Activated gamma-delta T cell (primary cell): ENCODE measurements at places on chromosomes 5 and 9.

GRCh38 chr5:120052916-120053828 lies 410.9 kb upstream of the PRR16 start:
- no peak for DNase-seq

GRCh38 chr9:127965953-127966352 lies 14.8 kb downstream of the EEIG1 start:
- no peak for DNase-seq

DNA sequence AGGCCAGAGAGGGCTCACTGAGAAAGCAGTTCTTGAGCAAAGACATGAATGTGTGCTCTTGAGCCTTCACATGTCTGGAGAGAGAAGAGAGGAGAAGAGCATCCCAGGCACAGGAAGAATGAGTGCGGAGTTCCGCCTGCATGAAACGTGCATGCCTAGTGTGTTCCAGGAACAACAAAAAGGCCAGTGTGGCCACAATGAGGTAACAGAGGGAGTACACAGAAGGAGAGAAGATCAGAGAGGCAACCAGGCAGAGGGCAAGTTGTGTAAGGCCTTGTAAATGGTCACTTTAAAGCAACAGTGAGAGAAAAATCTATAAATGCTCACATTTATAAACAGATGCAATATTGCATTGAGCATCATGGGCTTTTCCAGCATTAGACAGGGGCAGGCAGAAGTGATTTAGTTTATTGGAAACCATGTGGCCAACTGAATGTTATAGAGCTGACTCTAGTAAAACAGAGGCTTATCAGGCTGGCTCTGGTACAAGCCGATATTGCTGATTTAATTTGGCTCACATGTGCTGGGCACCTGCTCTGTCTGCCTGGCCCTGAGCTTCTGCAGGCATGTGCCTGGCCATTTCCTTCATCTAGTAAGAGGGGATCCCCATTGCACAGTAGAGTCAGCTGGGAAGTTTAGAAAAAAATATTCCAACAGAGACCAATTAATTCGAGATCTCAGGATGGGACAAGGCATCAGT lies 185.3 kb downstream of the SAXO1 start:
- DNase-seq = no peak

- no peak for DNase-seq
Measured at GRCh38 chr5:123456242-123456641, 33.0 kb upstream of the CEP120 start.

GRCh38 chr9:26975728-26976707 lies 19.8 kb downstream of the IFT74 start:
- no peak for DNase-seq
